ENCODE measurements at places on chromosomes 5 and 9. TPM values are rescaled to one million over a fixed set of nuclear protein-coding genes. Genes with fewer than 3 reads are reported as not detected.

Gene PRR7
- 6.0 TPM for total RNA-seq

Gene CLIC3
- 0.91 TPM for total RNA-seq

Gene ZNF367
- 26.1 TPM for total RNA-seq

Gene PCDHGA11
- total RNA-seq: 0.11 TPM

Gene SPACA9
- 1.3 TPM for total RNA-seq

Gene SLC45A2
- total RNA-seq: 0.14 TPM

Gene ZNF879
- total RNA-seq: 3.2 TPM

Gene MCTP1
- not detected for total RNA-seq

Gene PCDHB5
- not detected for total RNA-seq

Gene MAMDC4
- total RNA-seq: 15.4 TPM

Gene C9orf50
- total RNA-seq: not detected

Gene FAM78A
- total RNA-seq: 101 TPM

Gene MRPL50
- 11.8 TPM for total RNA-seq

Gene GARIN3
- not detected for total RNA-seq

Gene EDIL3
- total RNA-seq: not detected

Gene SLCO6A1
- not detected for total RNA-seq

Gene UBAP1
- total RNA-seq: 31.2 TPM

Gene ARL14EPL
- not detected for total RNA-seq

Gene MARCOL
- total RNA-seq: not detected

Gene BAAT
- not detected for total RNA-seq

All from T-helper 2 cell treated with Interferon-gamma antibody and Interleukin-4, amounts not matched to agents 100 ng/mL and 5 ng/mL, for 36 hours (primary cell).